Hepatocyte (in vitro differentiated cells): ENCODE measurements at places on chromosomes 6 and 20.

- DNase-seq: peak; percentile 74
These were observed 645 bp downstream of the DDX39B start for GRCh38 chr6:31541059-31541657.

DNA sequence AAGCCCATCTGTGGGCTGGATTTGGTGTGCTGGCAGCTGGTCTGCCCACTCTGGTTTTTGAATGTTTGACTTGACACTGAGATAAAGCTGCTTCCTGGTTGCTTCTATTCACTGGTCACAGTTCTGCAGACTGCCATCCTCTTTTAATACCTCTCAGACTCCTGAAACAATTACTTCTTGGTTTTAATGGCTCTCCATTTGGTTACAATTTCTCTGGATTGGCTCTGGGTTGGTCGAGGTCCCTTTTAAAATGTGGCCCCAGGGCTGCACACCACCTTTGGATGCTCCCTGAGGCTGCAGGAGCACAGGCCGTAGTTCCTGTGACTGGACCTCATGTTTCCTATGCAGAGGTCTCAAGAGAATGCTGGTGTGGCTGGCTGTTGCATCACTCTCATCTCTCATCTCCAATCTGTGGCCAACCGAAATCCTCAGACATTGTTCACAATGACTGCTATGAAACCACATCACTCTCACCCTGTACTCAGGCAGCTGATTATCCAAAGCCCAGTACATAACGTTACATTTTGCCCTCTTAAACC is 98.5 kb downstream of the INSM1 start:
- no peak for DNase-seq

DNA sequence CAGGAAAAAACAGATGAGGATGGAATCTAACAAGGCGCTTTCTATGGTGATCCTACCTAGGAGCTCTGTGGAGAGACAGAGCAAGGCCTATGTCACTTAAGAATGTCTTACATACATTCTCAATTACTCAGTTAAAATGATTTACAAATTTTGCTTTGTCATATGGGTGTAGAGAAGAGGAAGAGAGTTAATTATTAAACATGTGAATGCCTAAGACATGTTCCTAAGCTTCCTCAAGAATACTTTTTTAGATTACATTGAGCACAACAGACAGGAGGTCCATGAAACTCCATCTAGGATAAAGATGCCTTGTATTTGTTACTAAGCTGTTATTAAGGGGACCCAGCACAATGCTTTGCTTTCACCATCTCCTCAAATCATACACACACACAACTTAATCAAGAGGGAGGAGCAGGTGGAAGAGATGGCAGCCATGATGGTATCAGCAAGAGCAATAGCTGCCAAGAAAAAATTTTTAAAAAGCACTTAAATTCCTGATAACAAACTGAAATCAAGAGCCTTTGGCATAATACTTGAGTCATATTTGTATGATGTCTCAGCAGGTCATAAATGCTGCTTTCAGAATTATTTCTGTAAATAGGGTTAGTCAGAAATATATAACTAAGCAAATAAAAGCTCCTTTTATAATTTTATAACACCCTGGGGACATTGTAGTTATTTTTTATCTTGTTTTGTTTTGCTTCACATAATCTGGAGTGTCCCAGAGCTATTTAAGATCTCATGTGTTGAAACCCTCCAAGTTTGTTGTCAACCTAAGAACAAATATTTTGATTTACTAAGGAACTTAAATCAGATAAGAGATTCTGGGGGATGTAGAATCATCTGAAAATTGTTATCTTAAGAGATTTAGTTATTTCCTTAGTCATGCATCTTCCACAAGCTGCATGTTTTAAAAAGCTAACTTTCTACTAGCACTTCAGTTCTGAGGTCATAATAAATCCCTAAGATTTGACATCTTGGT is 70.0 kb upstream of the CD2AP start:
- no peak for DNase-seq

DNA sequence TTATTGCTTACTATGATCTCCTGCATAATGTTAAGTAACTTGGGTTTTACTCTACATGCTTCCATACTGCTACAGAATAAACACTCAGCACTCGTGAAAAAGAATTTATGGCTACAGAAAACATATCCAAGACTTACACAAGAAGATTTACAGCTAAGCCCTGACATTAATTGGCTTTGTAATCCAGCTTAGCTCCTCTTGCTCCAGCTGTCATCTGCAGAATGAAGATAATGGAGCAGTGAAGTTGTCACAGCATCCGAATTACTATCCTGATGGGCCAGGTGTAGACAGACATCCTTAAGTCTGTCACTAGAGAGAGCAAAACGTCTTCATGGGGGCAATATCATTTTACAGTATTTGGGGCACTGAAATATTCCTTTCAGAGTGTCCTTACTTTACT is 155.3 kb downstream of the PRKN start:
- no peak for DNase-seq

DNA sequence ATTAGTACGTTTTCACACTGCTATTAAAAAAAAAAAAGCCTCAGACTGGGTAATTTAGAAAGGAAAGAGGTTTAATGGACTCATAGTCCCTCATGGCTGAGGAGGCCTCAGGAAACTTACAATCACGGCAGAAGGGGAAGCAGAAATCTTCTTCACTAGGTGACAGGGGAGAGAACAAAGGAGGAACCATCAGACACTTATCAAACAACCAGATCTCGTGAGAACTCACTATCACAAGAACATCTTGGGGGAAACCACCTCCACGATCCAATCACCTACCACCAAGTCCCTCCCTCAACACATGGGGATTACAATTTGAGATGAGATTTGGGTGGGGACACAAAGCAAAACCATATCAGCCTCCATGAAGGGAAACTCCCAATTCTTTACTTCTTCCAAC is 85.2 kb upstream of the MAFB start:
- no peak for DNase-seq

DNA sequence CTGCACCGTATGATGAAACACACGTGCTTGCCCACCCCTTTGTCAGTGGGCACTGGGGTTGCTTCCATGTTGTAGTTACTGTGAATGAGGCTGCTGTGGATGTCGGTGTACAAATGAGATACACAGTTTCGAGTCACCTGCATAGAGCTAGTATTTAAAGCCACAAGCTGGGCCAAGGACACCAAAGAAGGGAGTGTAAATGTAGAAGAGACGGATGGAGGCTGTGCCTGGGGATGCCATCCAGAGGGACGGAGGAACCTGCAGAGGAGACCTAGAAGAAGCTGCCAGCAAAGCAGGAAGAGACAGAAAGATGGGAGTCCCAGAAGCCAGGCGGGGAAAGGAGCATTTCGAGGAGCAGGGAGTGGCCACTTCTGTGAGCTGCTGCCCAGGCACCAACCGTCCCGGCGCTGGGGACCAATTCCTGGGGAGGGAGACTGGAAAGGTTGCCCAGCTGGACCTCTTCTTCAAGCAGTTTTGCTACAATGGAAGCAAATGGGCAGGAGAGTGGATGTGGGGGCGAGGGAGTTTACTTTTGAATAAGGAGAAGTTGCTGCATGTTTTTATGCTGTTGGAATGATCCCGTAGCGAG is 339.3 kb downstream of the ZFAND3 start:
- no peak for DNase-seq

- DNase-seq: no peak
These were observed 43.0 kb downstream of the JARID2 start for GRCh38 chr6:15288856-15289255.

DNA sequence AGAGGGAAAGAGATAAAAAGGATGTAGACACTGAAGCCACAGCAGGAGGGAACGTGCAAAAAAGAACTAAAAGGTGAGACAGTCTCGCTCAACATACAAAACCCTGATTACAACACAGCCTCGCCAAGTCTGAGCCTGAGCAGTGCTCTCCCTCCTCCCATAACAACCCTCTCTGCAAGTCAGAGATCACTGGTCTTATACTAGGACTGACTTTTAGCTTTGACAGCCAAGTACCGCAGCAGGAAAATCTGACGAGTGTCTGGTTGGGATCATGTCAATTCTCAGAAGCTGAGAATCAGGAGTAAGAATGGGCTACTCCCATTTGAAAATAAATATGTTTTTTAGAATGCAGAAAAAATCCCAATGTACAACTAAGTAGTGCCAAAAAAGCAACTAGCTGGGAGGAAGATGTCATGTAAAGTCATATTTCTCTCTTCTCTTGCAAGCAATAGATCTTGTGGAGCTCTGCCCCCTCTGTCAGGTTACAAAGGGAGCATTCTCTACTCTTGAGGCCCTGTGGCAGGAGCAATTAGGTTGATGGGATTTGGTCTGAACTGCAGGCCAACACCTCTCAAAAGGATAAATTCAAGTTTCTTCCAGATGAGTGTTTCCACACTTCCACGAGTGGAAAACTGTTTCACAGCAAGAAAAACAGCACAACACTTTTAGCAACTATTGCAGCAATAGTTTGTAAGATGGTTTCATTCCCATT is 118.9 kb upstream of the COL21A1 start:
- no peak for DNase-seq

GRCh38 chr6:139912735-139913400 is 538.4 kb upstream of the CITED2 start:
- DNase-seq: no peak

DNA sequence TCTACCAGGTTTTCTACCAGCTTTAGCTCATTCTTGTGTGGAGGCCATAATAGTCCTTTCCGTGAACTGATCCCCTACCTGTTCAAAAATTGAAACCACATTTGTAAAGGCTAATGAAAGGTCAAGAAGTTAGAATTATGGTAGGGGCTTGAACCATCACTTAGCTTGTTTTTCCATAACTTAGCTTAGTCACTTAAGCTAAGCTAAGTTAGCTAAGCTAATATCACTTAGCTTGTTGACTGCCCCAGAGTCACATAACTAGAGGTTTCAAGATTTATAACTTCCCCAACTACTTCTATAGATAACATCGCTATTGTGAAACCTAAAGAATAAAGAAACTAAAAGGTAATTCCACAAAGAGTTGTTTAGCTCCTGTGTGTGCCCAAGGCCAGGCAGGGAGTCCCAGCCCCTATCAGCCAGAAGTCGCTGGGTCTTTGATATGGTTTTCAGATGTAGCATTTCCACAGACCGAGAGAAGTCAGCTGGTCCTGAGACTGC is 131.8 kb downstream of the VEGFA start:
- no peak for DNase-seq

DNA sequence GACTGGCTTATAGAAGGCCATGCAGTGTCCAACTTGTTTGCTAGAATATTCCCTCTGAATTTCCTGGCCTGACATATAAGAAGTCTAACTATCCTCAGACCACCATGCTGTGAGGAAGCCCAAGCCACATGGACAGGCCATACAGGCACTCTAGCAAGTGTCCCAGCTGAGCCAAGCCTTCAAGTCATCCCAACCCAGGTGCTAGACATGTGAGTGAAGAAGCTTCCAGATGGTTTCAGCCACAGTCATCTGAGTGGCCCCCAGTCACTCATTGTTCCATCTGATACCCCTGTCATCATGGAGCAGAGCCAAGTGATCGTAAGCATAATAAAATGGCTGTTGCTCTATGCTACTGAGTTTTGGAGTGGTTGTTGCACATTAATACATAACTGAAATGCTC is 46.0 kb upstream of the INSM1 start:
- no peak for DNase-seq

DNA sequence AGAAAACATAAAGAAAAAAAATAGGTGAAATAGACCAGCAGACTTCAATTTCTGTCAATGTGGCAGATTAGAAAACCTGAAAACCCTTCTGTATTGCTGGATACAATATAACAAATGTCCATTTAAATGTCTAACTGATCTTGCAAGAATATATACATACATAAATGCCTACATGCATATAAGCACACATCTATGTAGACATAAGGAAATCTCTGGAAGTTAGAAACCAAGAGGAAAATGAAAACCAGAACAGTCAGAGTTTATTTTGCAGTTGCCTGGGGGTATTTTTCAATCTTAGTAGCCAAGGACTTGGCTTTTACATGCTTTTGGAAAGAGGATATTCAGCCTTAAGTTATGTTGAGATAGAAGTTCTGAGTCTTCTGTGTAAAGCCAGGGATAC is 184.0 kb downstream of the RPS12 start:
- DNase-seq: no peak

DNA sequence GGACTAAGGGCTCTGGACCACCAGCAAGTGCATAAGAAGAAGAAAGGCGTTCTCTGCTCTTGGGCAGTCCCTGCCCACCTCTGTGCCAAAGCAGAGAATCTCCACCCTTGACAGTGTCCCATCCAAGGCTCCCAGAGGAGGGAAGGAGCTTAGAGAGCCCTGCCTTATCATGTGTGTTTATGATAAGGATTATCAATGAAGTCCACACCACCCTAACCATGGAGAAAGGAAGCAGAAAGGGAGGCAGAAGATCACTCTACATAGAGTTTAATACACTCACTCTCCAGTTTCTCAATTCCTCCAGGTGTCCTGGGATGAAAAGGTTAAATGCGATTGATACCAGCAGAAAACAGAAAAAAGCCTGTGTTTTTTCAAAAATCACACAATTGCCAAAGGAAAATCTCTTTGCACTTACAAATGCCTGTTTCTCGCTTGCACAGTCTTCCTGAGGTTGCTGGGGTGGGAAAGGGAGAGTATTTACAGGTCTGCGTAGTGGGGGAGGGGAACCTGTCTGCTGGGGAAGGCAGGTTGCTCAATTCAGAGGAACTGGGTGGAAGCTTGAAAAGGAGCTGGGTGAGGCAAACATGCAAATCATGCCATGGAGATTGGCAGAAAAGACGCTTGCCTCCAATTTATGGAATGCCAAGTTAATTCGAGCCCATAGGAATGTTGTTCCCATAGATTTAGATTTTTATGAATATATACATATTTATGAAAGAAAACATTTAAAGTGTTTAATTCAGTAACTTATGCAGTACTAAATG is 104.0 kb downstream of the EYA2 start:
- peak; percentile 68 for DNase-seq

- DNase-seq: peak; percentile 52
These were observed 83.9 kb downstream of the MAP3K7 start for GRCh38 chr6:90502866-90503407.

GRCh38 chr20:41692479-41693135 is 74.4 kb upstream of the CHD6 start:
- DNase-seq: peak; percentile 87

DNA sequence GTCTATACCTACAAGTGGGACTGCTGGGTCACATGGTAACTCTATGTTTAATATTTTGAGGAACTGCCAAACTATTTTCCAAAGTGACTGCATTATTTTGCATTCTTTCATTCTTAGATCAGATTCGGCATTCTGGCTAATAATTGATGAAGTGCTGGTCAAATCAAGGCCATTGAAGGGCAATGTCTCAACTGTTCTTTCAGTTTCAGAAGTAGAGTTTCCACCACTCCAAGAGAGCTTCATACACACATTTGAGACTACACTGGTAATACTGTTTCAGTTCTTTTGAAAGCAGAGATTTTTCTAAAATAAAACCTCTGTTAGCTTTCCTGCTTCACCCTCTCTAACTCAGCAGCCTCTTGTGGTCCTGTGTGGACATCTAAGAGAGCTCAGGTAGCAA is 154.5 kb downstream of the CFAP61 start:
- DNase-seq: no peak
